ENCODE measurements at places on chromosomes 7 and 10. TPM values are rescaled to one million over a fixed set of nuclear protein-coding genes. Genes with fewer than 3 reads are reported as not detected.

The PLEKHS1 gene
- total RNA-seq, result not detected

The CCDC172 gene
- total RNA-seq, result not detected

The DCLRE1C gene
- 9.4 TPM for total RNA-seq

The SORCS1 gene
- total RNA-seq, result under 0.01 TPM

The GIMAP2 gene
- total RNA-seq, result 1.6 TPM

The NPSR1 gene
- not detected for total RNA-seq

The PRPS1L1 gene
- total RNA-seq, result 0.13 TPM

The NEUROD6 gene
- total RNA-seq, result not detected

The SEMA3C gene
- total RNA-seq, result 39.1 TPM

The HOXA2 gene
- total RNA-seq, result 0.79 TPM

The LGI1 gene
- total RNA-seq, result 0.12 TPM

The SHH gene
- 0.13 TPM for total RNA-seq

The ATP6V0A4 gene
- total RNA-seq, result not detected

The CEP55 gene
- 32.0 TPM for total RNA-seq

The PCDH15 gene
- not detected for total RNA-seq

The FZD1 gene
- 9.2 TPM for total RNA-seq

The KLLN gene
- 0.56 TPM for total RNA-seq

The ELN gene
- total RNA-seq, result 55.2 TPM

The CYP3A7 gene
- not detected for total RNA-seq

The CHCHD3 gene
- 88.8 TPM for total RNA-seq

The TRPV5 gene
- total RNA-seq, result not detected

The PON1 gene
- total RNA-seq, result not detected

The TMEM176A gene
- total RNA-seq, result not detected

The PAX4 gene
- not detected for total RNA-seq

The MSMB gene
- not detected for total RNA-seq

The CC2D2B gene
- 0.06 TPM for total RNA-seq

The UCMA gene
- not detected for total RNA-seq

The RBM20 gene
- total RNA-seq, result 0.66 TPM

The PDE1C gene
- total RNA-seq, result 0.56 TPM

The RELN gene
- 1.3 TPM for total RNA-seq

The ASB10 gene
- not detected for total RNA-seq

The GDF2 gene
- not detected for total RNA-seq

The GARIN1A gene
- total RNA-seq, result 1.6 TPM

The OPN1SW gene
- not detected for total RNA-seq

The SP4 gene
- total RNA-seq, result 6.6 TPM

The CPEB3 gene
- total RNA-seq, result 1.2 TPM

The ZNF853 gene
- total RNA-seq, result 0.13 TPM

The METTL27 gene
- total RNA-seq, result 2.5 TPM

The ITIH2 gene
- total RNA-seq, result 0.06 TPM

The CFAP46 gene
- 0.19 TPM for total RNA-seq

Data from aortic smooth muscle cell (primary cell).